ENCODE measurements at places on chromosomes 4 and X. TPM values are rescaled to one million over a fixed set of nuclear protein-coding genes. Genes with fewer than 3 reads are reported as not detected.
A peak's percentile ranks its signal among the peaks of the same experiment; 100 is the strongest.

SPCS3 gene
- total RNA-seq: 80.2 TPM

DNA sequence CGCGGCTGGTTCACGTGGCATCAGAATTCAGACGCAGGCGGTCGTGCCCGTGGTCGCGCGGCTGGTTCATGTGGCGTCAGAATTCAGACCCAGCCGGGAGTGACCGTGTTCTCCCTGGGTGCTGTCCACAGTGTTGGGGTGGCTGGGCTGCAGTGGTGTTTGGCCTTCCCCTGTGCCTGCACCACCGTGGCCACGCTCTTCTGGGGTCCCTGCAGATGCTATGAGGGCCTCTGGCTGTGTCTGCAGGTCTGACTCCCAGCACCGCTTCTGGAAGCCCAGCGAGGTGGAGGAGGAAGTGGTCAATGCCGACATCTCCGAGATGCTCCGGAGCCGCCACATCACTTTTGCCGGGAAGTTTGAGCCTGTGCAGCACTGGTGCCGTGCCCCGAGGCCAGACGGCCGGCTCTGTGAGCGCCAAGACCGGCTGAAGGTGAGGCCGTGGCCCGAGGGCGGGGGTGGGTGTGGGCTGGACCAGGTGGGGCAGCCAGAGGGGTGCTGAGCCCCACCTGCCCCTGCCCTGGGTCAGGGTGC is 26.4 kb downstream of the NKX1-1 start:
- peak; percentile 35 for DNase-seq

DNA sequence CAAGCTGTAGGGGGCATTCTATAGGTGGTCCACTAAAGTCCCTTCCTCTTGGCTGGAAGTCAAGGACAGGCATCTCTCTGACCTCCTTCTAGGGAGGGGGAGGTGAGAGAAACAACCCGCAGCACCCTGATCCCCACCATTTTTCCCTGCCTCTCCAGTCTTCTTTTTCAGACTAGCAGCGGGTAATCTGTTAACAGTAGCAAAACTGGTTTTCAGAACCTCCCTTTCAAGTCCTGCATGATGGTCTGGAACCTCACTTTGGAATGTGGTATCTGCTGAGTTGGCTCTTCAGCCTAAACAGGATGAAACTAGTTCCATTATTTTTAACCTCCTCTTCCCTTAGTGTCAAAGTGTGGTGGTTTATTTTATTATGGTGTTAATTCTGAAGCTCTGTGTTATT is 196.0 kb downstream of the NWD2 start:
- DNase-seq: no peak

KLHL13 gene
- 21.3 TPM for total RNA-seq

AMER1 gene
- total RNA-seq: 3.7 TPM

DNA sequence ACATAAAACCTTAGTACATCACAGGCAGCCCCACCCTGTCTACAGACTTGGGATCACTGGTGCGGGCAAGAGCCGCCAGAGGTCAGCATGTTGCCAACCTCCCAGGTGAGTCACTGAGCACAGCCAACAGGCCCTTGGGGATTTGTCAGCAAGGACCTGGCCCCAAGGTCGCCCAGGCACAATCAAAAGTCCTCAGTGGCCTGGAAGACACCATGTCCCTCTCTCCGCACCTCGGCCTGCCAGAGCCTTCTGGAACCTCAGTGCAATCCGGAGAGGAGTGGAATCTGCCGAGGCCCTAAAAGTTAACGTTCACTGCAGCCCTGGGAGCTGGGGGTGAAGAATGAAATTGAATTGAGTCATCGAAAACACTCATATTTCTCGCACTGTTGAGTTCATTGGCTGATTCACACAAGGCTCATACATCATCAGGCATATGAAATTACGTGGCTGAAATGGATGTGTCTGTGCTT is 74.3 kb downstream of the WFS1 start:
- no peak for DNase-seq

VCX2 gene
- total RNA-seq: not detected

- DNase-seq: no peak
Observed at GRCh38 chr4:143512978-143513313, 556 bp upstream of the SMARCA5 start.

DNA sequence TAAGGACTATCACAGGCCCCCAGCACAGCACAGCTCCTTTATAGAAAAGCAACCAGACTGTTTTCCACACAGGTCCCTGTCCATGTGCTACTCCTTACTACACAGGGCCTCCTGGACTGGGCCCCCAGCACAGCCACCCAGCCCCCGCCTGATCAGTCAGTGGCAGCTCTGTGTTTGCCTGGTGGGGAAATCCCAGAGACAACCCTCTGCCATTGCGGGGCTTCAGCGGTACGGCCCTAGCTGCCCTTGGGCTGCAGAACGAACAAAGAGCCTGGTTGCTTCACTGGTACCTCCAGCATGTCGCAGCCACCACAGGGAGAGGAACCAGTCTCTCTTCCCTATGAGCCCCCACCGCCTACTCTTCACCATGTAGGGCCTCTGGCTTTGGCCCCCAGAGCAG is 30.7 kb downstream of the CBR4 start:
- DNase-seq: no peak

- no peak for DNase-seq
Observed at GRCh38 chr4:185358514-185358913, 37.2 kb downstream of the LRP2BP start.

GRCh38 chrX:1784773-1785172 is 169.9 kb downstream of the ASMT start:
- no peak for DNase-seq

GRCh38 chr4:187491286-187491685 is 504.3 kb upstream of the ZFP42 start:
- DNase-seq: no peak

LRP2BP gene
- total RNA-seq: 0.96 TPM

DNA sequence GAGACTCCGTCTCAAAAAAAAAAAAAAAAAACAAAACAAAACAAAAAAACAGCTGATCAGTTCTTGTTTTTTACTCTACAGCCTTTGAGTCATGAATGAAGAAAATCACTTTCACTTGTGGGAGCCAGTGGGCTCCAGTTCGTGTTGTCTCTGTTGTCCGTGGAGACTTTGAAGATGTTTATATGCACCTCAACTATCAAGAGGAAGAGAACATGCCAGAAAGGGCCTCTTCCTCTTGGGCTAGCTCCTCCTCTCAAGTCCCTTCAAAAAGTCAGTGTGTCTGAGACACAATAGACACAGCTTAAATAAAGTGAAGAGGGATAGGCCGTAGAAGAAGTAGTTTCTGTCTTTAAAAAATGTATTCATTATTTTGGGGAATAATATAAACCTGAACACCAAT is 182.7 kb downstream of the KDR start:
- DNase-seq: no peak

SAT1 gene
- 1,246 TPM for total RNA-seq

GRCh38 chr4:81606801-81607501 is 135.2 kb upstream of the RASGEF1B start:
- no peak for DNase-seq

GRCh38 chr4:65865489-65865888 is 195.2 kb upstream of the EPHA5 start:
- DNase-seq: no peak

- no peak for DNase-seq
Observed at GRCh38 chrX:123447506-123447905, 263.4 kb downstream of the GRIA3 start.

DNA sequence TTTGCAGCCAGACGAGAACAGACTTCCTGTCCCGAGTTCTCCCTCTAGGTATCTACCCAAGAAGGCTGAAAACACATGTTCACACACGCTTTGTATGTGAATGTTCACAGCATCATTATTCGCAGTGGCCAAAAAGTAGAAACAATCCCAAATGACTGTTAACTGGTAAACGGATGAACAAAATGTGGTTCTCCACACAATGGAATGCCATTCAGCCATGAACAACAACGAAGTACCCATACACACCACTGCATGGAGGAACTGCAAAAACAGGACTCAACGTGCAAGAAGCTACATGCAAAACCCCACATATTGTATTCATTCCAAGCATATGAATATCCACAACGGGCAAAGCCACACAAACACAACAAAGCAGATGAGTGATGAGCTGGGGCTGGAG is 45.0 kb downstream of the PDHA1 start:
- DNase-seq: no peak

SMIM10 gene
- 6.2 TPM for total RNA-seq

DNA sequence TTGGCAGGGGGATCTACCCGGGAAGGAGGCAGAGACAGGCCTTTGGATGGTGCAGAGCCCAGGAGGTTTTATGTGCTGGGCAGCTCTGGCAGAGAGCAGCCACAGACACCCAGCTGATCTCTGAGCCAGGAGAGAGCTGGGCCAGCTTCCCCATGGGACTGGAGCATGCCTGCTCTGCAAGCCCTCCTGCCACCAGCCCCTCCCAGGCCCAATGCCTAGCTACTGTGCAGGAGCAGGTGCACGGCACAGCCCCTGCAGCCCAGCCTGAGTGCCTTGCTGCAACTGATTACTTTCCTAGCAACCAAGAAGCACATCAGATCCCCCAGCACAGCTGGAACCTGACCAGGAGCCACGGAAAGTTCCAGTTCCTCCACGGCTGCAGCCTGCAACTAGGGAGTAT is 57.8 kb upstream of the BEND2 start:
- no peak for DNase-seq

- DNase-seq: no peak
Observed at GRCh38 chr4:102826105-102826889, 1.1 kb downstream of the UBE2D3 start.

DNA sequence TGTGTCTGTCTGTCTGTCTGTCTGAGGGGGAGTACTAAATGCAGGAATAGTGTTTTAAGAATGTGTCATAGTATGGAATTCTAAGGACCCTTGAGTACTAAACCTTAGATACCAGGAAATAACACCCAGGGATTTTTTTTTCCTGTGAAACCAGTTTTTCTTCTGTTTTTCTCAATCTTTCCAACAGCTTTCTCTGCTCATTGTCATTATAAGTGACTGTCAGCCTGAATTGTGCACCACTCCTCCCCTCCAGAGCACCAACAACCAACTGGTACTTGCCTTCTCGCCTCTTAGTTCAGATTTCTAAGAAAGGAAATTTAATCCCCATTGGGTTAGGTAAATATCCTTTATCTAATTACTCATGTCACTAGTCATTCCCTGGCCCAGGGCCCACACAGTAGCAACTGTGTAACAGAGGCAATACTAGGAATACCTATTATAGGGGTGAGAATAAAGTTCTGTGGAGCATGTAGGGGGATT is 320.6 kb downstream of the ADGRL3 start:
- DNase-seq: no peak

USP51 gene
- 1.9 TPM for total RNA-seq

- peak; percentile 31 for DNase-seq
Observed at GRCh38 chrX:1430451-1430850, 22.3 kb downstream of the ASMTL start.

STK26 gene
- total RNA-seq: 19.2 TPM

GRCh38 chr4:187606581-187606980 is 389.0 kb upstream of the ZFP42 start:
- DNase-seq: no peak

LAMTOR3 gene
- 79.3 TPM for total RNA-seq

DNA sequence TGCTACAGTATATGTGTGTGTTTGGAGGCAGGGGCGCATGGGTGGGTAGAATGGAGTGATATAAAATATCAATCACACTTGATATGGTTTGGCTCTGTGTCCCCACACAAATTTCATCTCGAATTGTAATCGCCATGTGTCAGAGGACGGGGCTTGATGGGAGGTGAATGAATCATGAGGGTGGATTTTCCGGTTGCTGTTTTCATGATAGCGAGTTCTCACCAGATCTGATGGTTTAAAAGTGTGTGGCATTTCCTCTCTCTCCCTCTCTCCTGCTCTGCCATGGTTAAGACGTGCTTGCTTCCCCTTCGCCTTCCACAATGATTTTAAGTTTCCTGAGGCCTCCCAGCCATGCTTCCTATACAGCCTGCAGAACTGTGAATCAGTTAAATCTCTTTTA is 14.8 kb downstream of the SOWAHB start:
- DNase-seq: no peak

GRCh38 chr4:59571805-59572430 is 1628.2 kb upstream of the ADGRL3 start:
- DNase-seq: no peak

DNA sequence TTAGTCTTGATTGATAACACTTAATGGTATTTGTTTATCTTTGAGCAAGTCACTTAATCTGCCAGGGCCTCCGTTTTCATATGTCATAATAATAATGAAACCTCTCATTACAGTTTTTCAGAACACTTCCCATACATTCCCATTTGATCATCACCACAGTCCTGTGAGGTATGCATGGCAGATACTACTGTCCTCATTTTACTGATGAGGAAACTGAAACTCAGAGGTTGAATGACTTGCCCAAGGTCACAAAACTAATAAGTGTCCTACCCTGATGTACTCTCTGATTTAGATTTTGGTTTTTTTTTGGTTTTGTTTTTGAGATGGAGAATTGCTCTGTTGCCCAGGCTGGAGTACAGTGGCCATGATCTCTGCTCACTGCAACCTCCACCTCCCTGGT is 25.7 kb downstream of the ZFX start:
- DNase-seq: no peak

GRCh38 chrX:103629318-103630170 is 769 bp downstream of the TCEAL1 start:
- DNase-seq: peak; percentile 52

Measured in breast epithelium (tissue), 4 donors.